Esophagus squamous epithelium (tissue), 5 donors: ENCODE measurements at places on chromosomes 16 and 17. TPM values are rescaled to one million over a fixed set of nuclear protein-coding genes. Genes with fewer than 3 reads are reported as not detected.

- no peak for DNase-seq
- no peak overlapping the region for H3K4me3 ChIP-seq
- H3K27ac ChIP-seq, result no peak overlapping the region
- H3K4me1 ChIP-seq, result peaks cover 3% of the 10 kb centered on the region
- H3K36me3 ChIP-seq, result no peaks in the 10 kb centered on the region
- no peaks in the 10 kb centered on the region for H3K27me3 ChIP-seq
These were observed 40.8 kb downstream of the CCDC57 start for GRCh38 chr17:82171750-82172375.

DNA sequence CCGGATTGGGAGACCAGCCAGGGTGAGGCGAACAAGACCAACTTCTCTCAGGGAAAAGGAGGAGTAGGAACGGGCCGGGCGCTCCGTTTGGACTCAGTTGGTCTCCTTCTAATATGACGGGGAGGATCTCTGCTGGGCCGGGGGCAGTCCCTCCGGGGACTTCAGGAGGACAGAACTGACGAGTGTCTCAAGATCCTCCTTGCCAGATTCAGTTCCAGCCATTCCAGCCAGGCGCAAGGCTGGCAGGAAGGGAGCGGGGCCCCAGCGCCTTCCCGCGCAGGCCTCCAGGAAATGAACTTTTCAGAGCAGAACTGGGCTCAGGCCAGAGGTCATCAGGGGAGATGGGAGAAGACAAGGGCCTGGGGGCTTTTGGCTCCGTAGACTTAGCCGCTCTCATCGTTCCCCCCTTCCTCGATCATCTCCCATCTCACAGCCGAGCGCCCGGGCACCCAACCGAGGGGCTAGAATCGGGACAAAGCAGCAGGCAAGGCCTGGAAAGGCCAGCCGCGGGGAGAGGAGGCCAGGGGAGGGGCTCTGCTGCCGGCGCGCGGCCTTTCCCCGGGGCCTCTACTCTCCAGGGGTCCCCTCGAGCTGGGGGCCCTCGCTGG lies 1.6 kb downstream of the ZNF423 start:
- H3K27ac ChIP-seq, result peak overlapping the region; percentile 92
- DNase-seq, result no peak
- H3K4me1 ChIP-seq, result peaks cover 31% of the 10 kb centered on the region
- peak overlapping the region; percentile 78 for H3K4me3 ChIP-seq
- H3K27me3 ChIP-seq, result no peaks in the 10 kb centered on the region
- no peaks in the 10 kb centered on the region for H3K36me3 ChIP-seq

DNA sequence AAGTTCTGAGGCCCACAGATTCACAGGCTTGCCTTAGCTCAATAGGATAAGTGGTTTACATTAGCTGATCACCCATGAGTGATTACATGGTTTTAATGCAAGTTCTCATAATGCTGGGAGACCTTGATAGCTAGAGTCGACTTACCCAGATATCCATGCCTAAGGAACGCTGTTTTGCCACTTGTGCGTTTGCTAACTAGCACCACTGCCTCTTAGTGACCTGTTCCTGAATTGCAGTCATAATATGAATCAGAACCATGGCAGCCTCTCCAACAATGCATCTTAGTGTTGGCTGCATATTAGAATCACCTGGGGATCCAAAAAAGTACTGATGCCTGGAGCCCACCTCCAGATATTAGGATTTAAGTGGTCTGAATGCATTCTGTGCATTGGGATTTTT lies 251.1 kb upstream of the CDH5 start:
- no peak overlapping the region for H3K4me3 ChIP-seq
- DNase-seq, result no peak
- H3K27me3 ChIP-seq, result no peaks in the 10 kb centered on the region
- no peak overlapping the region for H3K27ac ChIP-seq
- no peaks in the 10 kb centered on the region for H3K4me1 ChIP-seq

DNA sequence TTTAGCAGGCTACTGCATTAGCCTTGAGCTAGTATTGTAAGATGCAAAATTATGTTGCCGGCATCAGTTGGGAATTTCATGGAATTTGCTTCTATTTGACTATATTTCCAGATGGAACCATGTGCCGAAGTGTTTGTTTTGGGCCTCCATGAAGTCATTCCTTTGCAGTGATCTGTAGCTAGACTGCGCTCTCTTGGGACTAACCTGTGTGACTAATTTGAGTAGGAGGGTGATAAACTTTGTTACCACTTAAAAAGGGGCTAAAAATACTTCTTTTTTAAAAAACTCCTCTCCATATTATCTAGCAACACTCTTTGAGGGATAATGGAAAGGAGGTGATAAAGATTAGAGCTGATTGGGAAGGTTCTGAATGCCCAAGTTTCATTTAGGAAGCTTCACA lies 166.8 kb upstream of the TBX2 start:
- no peak for DNase-seq
- no peaks in the 10 kb centered on the region for H3K27me3 ChIP-seq
- no peaks in the 10 kb centered on the region for H3K36me3 ChIP-seq
- H3K4me1 ChIP-seq, result no peaks in the 10 kb centered on the region
- no peak overlapping the region for H3K27ac ChIP-seq

GRCh38 chr17:8362651-8363332 lies 13.7 kb downstream of the KRABD2 start:
- no peaks in the 10 kb centered on the region for H3K27me3 ChIP-seq
- DNase-seq, result no peak
- H3K36me3 ChIP-seq, result peaks cover 17% of the 10 kb centered on the region
- H3K4me1 ChIP-seq, result no peaks in the 10 kb centered on the region
- H3K4me3 ChIP-seq, result no peak overlapping the region

GRCh38 chr17:1002412-1002753 lies 5.5 kb downstream of the TIMM22 start:
- H3K4me3 ChIP-seq, result no peak overlapping the region
- H3K27ac ChIP-seq, result peak overlapping the region; percentile 68
- DNase-seq, result no peak
- H3K4me1 ChIP-seq, result peaks cover 75% of the 10 kb centered on the region
- H3K27me3 ChIP-seq, result no peaks in the 10 kb centered on the region

DNA sequence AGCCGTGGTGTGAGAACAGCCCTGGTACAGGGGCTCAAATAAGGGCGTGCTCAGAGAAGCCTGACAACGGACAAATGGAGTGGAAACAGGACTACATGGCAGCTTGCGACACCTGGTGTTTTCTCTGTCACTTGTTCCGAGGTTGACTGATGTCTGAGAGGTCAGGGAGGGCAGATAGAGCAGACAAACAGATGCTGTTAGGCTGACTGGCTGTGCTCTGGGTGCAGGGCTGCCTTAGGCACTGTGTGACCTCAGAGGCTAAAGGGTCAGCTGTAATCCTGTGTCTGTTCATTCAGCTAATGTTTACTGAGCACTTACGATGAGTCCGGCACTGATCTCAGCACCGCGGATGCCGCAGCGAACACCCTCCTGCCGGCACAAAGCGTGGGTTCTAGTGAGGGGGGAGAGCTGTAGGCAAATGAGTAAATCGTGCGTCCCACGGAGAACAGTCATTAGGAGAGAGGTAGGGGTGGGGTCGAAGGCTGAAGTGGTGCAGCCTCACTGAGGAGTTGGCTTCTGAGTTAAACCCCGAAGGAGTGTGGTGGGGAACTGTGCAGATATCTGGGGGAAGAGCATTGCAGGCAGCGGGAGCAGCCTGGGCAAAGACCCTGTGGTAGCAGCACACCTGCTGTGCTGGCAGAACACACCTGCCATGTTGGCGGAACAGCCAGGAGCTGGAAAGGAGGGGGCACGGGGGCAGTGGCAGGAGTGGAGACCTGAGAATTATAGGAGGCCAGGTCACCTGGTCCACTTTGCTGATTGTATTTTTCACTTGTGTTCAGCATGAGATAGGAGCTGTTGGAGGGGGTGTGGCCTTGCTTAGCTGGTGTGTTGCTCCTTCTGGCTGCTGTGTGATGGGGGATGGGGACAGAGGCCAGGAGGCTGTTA lies 35.0 kb downstream of the GPT2 start:
- H3K4me3 ChIP-seq, result no peak overlapping the region
- peak overlapping the region; percentile 68 for H3K27ac ChIP-seq
- no peak for DNase-seq
- no peaks in the 10 kb centered on the region for H3K27me3 ChIP-seq
- H3K36me3 ChIP-seq, result peaks cover 7% of the 10 kb centered on the region

The HOXB5 gene
- not detected for total RNA-seq

The TOX3 gene
- total RNA-seq, result 1.1 TPM
